Bronchial smooth muscle cell (primary cell): ENCODE measurements at places on chromosomes 12 and 14. TPM values are rescaled to one million over a fixed set of nuclear protein-coding genes. Genes with fewer than 3 reads are reported as not detected.

BHLHE41 gene
- total RNA-seq, result 2.0 TPM in 2 replicates

SMCO2 gene
- 0.09 TPM in 1 of 2 replicates, not detected in the other for total RNA-seq

FGF6 gene
- not detected in 2 replicates for total RNA-seq

TMEM119 gene
- 99.6 and 211 TPM in 2 replicates for total RNA-seq

PRR4 gene
- 0.32 and 0.60 TPM in 2 replicates for total RNA-seq

TEX22 gene
- total RNA-seq, result 0.43 and 0.47 TPM in 2 replicates

EML5 gene
- total RNA-seq, result 0.09 and 0.32 TPM in 2 replicates

NPFF gene
- total RNA-seq, result not detected in 2 replicates

JKAMP gene
- total RNA-seq, result 37.3 and 49.2 TPM in 2 replicates

CLEC1B gene
- not detected in 2 replicates for total RNA-seq

TGM1 gene
- total RNA-seq, result 0.16 and 0.86 TPM in 2 replicates

CELA1 gene
- not detected in 2 replicates for total RNA-seq

TSPAN19 gene
- total RNA-seq, result under 0.01 and 0.16 TPM in 2 replicates

SIVA1 gene
- total RNA-seq, result 65.9 and 68.1 TPM in 2 replicates

RTL1 gene
- under 0.01 TPM in 1 of 2 replicates, not detected in the other for total RNA-seq

NFATC4 gene
- total RNA-seq, result 74.6 and 97.9 TPM in 2 replicates
